Hippocampal formation (tissue), 2 donors: ENCODE measurements at places on chromosomes 13 and 19.

GRCh38 chr13:25867038-25867437 is 184.8 kb downstream of the SHISA2 start:
- DNase-seq: no peak

- no peak for DNase-seq
These were observed 25.3 kb upstream of the MEDAG start for GRCh38 chr13:30880856-30881155.

DNA sequence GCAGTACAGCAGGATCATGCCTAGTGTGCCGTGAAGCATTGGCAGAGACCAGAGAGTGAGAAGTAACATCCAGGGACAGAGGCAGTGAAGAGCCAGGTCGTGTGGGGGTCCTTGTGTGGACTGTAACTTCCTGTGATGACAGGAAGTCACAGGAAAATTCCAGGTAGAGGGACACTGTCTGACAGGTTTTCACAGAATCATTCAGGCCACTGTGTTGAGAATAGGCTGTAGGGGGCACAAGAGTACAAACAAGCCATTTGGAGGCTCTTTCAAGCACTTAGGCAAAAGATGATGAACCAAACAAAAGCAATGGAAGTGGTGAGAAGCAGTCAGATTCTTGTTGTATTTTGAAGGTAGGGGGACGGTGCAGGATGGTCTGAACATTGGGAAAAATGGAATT is 46.4 kb downstream of the N4BP2L1 start:
- DNase-seq: peak; percentile 35

- no peak for DNase-seq
These were observed 1.3 kb upstream of the TEX30 start for GRCh38 chr13:102774591-102775520.

DNA sequence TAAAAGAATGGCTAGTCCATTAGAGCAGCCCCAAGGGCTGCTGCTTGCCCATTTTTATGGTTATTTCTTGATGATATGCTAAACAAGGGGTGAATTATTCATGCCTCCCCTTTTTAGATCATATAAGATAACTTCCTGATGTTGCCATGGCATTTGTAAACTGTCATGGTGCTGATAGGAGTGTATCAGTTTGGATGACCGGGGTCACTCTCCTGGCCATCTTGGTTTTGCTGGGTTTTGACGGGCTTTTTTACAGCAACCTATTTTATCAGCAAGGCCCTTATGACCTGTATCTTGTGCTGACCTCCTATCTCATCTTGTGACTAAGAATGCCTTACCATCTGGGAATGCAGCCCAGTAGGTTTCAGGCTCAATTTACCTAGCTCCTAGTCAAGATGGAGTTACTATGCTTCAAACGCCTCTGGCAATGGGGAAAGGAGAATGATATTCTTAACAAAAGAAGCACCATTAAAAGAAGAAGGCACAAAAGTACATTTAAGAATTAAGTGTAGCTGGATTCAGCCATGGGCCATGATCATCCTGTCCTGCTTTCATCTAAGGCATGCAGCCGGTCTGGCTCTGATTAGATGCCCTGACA is 1156.0 kb downstream of the PCDH9 start:
- no peak for DNase-seq

DNA sequence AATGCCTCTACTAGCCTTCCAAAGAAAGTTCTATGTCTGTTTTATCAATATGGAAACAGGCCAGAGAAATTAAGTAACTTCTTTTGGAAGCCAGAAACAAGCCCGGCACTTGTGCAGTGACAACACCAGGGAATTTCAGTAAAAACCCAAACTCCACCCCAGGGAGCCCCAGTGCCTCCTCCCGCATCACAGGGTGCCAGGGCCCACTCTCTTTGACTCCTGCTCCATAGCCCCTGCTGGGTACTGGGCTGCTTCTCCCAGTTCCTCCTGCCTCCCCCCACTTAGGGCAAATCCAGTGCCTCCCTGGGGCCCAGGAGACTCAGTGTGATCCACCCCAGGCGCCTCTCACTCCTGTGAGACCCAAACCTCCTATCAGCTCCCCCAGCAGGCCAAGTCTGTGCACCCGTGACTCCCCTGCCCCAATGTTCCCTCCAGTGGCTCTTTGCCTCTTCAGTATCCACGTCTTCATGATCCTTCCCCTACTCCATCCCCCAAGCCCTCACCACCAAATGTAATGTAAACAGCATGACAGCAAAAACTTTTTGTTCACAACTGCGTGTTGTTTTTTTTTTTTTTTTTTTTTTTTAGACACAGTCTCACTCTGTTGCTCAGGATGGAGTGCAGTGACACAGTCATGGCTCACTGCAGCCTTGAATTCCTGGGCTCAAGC is 2.3 kb upstream of the FFAR3 start:
- DNase-seq: no peak

DNA sequence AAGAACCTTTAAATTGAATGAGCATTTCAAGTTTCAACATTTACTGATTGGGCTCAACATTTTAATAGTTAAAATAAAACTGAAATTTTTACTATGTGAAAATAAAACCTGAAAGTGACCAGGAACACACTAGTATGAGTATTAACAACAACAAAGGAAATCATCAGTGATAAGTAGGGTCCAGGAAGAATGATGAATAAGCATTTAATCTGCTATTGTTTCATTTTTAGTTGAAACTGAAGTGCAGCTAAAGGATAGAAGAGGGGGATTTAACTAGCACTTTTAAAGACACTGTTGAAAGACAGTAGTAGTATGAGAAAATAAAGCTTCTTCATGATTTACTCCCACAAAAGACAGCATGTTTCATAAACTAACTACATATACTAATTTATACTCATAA is 250.9 kb upstream of the IPO5 start:
- no peak for DNase-seq

GRCh38 chr13:67229481-67230403 is at the start of gene PCDH9:
Gene PCDH9, minus strand, starts transcription at chr13:67230336. Its CDS starts 1,896 bp downstream, at chr13:67228440.
- no peak for DNase-seq
